ENCODE measurements at places on chromosomes 6 and 20.

DNA sequence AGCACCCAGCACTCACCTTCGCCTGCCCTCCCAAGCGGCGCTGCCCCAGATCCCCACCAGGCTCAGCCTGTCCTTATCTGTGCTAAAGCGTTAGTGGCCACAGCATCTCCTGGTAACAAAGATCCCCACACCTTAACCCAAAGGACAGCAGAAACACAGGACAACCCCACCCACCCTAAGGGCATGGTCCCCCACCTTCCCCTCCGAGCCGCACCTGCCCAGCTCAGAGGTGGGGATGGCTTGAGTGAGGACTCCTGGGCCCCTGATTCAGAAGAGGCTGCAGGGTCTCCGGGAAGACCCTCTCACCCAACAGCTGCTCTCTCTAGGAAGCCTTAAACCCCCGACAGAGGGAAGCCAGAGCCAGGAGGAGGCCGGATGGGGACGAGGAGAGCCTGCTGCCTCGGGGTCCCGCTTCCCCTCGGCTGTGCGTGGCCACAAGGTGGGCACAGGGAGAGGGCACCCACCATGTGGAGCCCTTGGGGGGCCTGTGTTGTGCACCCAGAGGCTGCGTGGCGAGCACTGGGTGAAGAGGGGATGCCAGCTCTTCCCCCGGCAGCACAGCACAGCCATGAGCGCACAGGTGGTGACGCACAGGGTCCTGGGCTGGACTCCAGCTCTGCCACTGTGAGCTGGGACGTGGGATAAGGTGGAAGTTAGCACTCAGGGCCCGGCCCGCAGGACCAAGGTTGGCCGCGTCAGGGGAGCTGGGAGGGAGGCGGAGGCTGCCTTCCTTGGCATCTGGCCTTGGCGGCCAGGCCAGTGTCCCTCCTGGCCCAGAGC is 31.9 kb upstream of the MRGBP start:
- H3K4me3 ChIP-seq = no peak overlapping the region
- H3K27ac ChIP-seq = no peak overlapping the region
- H3K27me3 ChIP-seq = no peaks in the 10 kb centered on the region
- H3K36me3 ChIP-seq = no peaks in the 10 kb centered on the region
- peaks cover 4% of the 10 kb centered on the region for H3K4me1 ChIP-seq

DNA sequence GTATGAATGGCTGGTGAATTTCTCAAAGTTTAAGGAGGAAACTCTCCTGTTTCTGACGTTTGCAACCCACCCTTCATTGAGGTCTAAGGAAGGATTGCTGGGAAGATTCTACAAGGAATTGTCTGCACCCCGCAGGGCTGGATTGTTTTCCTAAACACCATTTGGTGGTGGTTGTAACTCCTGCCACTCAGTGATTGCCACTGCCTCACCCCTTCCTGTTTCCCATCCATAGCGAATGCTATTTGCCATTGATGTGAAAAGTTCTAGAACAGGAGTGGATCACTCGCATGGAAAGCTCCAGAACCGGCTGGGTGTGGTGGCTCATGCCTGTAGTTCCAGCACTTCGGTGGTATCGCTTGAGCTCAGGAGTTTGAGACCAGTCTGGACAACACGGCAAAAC is 8.7 kb upstream of the DSP start:
- H3K27me3 ChIP-seq = peaks cover 16% of the 10 kb centered on the region
- no peaks in the 10 kb centered on the region for H3K36me3 ChIP-seq
- H3K27ac ChIP-seq = no peak overlapping the region

GRCh38 chr6:3732345-3733141 is 19.0 kb downstream of the PXDC1 start:
- no peak overlapping the region for H3K27ac ChIP-seq
- H3K27me3 ChIP-seq = peaks cover 2% of the 10 kb centered on the region
- H3K4me1 ChIP-seq = peaks cover 5% of the 10 kb centered on the region
- DNase-seq = peak; percentile 52
- no peaks in the 10 kb centered on the region for H3K36me3 ChIP-seq

DNA sequence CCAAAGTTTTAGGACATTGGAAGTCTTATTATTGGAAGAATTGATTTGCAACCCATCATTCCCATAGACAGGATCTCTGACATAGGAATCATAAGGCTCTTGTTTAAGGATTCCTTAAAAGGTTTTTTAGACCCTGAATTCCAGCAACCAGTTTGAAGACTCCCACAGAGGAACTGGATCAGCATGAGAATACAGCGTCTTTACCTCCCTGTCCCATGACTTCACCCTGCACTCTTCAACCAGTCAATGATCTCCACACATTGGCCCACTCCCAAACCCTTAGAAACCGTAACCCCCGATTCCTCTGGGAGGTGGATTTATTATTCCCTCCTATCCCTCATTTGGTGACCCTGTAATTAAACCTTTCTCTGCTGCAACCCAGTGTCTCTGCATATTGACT is 150.7 kb upstream of the PLCB4 start:
- H3K36me3 ChIP-seq = no peaks in the 10 kb centered on the region
- H3K4me3 ChIP-seq = no peak overlapping the region
- no peaks in the 10 kb centered on the region for H3K4me1 ChIP-seq
- H3K27ac ChIP-seq = no peak overlapping the region

- H3K36me3 ChIP-seq = no peaks in the 10 kb centered on the region
- no peak overlapping the region for H3K27ac ChIP-seq
- no peak overlapping the region for H3K4me3 ChIP-seq
Observed at GRCh38 chr20:2292416-2293110, 3.2 kb upstream of the TGM3 start.

- peaks cover 39% of the 10 kb centered on the region for H3K4me1 ChIP-seq
- no peaks in the 10 kb centered on the region for H3K27me3 ChIP-seq
- peak; percentile 72 for DNase-seq
- H3K36me3 ChIP-seq = no peaks in the 10 kb centered on the region
Observed at GRCh38 chr6:29964887-29965562, 22.7 kb downstream of the HLA-A start.

DNA sequence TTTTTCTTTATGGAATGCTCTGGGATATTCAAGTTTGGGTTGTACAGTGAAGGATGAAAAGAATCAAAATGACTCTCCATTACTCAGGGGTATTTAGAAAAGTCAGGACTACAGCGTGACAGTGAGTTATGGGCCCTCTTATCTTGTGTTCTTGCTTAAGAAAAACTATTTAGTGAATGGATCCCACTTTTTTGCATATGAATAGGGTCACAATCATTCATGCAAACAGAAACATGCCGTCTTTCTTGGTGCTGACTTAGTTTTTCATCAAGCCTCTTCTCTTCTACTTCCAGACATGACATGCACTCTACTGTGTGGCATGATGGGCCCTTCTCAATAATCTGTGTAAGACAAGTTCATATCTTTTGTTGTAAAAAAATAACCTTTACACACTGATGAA is 488.4 kb upstream of the MMS22L start:
- no peaks in the 10 kb centered on the region for H3K27me3 ChIP-seq
- no peaks in the 10 kb centered on the region for H3K36me3 ChIP-seq
- no peak for DNase-seq
- no peak overlapping the region for H3K4me3 ChIP-seq
- no peak overlapping the region for H3K27ac ChIP-seq
